ENCODE measurements at places on chromosomes 16 and 17.
A peak's percentile ranks its signal among the peaks of the same experiment; 100 is the strongest.

DNA sequence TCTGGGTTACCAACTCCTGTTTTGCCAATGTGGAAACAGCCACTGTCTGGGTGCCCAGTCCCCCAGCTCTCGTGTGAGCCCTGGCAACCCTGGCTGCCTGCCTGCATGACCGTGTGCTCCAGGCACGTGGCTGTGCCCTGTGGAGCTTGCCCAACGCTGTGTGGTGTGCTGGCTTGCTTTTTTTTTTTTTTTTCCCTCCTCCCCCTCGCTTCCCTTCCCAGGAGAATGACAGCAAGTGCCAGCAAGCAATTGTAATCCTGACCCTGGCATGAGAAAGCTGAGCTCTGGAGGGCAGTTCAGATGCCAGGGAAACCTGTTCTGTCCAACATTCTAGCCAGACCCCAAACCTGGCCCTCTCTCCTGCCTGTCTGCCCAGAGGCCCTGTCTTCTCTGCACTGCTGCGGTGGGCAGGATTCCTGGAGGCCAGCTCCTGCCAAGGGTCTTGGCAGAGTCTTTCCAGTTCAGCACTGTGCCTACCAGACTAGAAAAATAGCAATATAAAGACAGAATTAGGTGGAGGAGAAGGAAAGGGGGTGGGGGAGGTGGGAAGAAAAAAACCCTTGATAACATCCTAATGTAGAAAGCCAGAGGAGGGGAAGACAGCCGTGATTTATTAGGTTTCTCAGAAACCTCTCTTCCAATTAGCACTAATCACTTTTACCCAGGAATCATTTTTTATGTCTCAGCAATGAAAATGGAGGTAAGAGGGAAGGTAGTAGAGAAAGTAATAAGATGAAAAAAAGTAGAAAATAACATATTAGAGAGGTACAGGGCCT, 9.0 kb downstream of the HLF start:
- no peak for DNase-seq

DNA sequence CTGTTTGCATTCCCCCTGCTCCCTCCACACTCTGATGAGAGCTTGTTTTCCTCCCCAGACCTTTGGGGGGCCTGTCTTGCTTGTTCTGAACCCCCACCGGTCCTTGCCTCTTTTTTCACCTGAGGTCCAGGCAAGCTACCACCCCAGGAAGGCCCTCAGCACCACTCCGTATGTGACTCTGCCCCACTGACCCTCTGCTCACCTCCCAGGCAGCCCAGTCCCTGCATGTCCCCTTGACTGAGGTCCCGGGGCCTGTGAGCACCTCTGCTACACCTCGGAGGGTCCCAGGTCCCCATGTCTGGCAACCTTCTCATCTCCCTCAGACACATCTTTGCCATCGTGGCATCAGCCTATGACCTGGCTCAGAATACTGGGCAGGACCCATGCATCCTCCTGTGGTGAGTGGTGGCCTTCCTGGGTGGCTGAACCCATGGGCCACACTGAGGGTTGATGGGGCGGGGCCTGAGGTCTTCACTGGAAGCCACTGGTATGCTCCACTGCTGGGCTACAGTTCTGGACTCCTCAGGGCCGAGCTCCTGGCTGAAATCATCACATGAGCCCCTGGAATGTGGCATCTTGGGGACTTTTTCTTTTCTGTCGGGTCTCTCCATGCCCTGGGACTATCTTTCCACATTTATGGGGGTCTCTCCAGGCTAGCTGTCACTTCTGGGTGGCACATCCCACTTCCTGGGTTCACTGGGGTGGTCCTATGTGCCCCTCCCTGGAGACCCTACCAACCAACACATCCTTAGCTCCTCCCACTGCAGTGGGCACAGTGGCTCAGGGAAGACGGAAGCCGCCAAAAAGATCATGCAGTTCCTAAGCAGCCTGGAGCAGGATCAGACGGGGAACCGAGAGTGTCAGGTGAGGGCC, 3.5 kb downstream of the MYO15B start:
- DNase-seq, result no peak

GRCh38 chr17:39118674-39119419, 32.6 kb downstream of the PLXDC1 start:
- no peak for DNase-seq

DNA sequence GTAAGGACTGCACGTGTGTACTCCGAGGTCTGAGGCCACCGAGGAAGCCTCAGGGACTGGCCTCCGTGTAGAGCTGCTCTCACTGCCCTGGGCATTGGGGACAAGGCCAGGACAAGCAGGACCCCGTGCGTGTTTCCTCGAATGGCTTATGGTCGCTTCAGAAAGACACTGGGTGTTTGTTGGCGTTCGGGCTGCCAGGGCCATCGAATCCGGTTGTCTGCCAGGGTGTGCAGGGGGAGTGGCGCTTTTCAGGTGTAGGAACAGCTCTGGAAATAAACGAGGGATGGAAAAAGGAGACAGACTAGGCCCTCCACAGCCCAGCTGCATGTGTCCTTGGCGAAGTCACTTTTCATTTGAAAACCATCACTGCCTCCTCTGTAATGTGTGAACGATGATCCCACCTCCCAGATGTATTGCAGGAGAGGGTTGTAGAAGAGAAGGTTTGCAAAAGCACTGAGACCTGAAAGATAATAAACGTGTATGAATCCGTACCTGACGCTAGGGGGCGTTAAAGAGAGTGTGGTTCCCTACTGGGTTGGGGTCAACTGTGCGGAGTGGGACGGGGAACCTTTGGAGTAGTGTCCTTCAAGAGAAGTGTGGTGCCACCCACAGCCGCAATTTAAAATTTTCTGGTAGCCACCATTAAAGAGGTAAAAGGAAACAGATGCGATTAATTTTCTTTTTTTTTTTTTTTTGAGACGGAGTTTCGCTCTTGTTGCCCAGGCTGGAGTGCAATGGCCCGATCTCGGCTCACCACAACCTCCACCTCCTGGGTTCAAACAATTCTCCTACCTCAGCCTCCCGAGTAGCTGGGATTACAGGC, 2.1 kb upstream of the ZSCAN10 start:
- peak; percentile 75 for DNase-seq

GRCh38 chr17:80800481-80801391, 190.9 kb upstream of the CHMP6 start:
- DNase-seq, result no peak

- peak; percentile 33 for DNase-seq
Measured at GRCh38 chr16:12340151-12340733, 363.7 kb downstream of the SNX29 start.

DNA sequence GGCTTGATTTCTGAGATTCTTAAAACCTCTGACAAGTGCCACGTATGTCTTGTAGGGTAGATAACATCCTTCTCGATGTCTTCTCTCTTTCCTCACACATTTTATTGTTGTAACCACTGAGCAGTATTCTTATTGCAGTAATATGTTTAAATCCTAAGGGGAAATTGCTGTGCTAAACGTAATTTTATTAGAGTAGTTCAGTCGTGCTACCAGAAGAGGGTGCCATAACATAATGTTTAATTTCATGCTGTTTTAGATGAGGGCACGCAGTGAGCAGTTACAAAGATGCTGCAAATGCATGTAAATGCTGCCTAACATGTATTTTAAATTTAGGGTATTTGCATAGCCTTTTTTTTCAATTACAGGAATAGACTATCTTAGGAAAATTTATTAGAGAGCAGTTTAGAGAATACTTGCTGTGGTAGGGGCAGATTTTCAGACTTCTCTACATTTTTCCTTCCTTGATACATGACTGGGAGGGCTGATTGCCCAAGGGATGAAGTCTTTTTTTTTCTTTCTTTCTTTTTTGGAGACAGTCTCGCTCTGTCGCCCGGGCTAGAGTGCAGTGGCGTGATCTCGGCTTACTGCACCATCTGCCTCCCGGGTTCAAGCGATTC, 51.7 kb downstream of the GAN start:
- DNase-seq, result peak; percentile 54

- no peak for DNase-seq
Measured at GRCh38 chr16:68665501-68665900, 20.4 kb downstream of the CDH3 start.

DNA sequence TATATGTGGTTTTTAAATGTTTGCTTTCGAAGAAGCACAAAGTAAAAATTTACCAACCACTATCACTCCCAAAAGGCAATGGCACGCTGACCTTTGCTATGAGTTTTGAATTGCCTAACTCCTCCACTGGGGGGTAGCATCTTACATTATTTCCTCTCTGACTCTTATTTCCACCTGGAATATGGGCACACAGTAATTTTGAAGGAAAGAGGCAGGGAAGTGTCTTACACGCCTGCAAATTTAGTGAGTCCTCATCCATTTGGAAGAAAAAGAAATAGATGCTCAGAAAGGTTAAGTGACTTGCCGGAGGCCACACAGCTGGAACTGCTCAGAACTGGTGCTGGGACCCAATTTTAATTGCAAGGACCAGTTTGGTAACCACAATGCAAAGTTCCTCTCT, 29.9 kb upstream of the IRX6 start:
- DNase-seq, result no peak

DNA sequence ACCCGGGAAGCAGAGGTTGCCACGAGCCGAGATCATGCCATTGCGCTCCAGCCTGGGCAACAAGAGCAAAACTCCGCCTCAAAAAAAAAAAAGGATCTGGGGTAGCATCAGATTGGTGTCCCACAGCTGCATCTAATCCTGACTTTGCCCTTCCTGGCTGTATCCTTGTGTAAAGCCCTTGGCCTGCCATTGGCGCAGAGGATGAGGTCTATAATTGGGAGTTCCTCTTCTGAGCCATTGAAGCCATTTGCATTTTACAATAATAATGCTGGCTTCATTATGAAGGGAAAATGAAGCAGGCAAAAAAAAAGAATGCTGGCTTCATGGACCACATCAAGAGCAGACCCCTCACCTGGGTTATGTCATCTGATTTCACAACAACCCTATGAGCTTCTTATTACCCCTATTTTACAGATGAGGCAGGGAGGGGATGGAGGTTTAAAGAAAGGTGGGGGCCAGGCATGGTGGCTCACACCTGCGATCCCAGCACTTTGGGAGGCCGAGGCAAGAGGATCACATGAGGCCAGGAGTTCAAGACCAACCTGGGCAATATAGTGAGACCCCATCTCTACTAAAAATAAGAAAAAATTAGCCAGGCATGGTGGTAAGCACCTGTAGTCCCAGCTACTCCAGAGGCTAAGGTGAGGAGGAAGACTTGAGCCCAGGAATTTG, 1.2 kb upstream of the LITAFD start:
- no peak for DNase-seq

GRCh38 chr16:73558219-73558618, 510.3 kb upstream of the ZFHX3 start:
- no peak for DNase-seq

- no peak for DNase-seq
Measured at GRCh38 chr17:34651402-34651811, 72.0 kb downstream of the TMEM132E start.

GRCh38 chr17:18025241-18025944, 13.6 kb downstream of the ATPAF2 start:
- no peak for DNase-seq

- DNase-seq, result no peak
Measured at GRCh38 chr16:21239646-21240045, 6.1 kb downstream of the ANKS4B start.

DNA sequence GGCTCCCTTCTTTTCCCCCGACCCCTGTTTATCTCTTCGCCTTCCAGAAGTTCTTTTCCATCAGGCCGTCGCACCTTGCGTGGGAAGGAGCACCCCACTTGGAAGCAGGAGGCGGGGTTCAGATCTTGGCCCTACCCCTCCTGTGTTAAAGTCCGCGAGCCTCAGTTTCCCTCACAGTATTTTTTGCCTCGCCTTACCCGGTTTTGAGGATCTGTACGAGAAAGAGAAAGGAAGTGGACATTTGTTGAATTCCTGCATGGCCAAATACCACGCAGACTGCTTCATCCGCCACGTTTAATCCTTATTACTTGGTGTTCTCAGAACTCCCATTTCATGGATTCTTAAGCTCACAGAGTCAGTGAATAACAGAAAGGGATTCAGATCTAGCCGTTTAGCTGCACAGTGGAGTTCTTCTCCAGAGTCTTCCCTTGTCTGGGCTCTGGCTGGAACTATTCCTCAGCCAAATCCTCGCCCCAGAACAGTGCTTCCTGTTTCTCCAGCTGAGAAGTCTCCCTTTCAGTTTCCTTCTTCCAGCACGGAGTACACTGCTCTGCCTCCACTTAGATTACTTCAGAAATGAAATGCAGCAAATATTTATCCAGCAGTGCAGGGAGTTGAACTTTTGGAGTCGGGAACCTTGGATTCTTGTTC, 590 bp downstream of the TMEM219 start:
- no peak for DNase-seq

- DNase-seq, result no peak
Measured at GRCh38 chr16:50520451-50521245, 27.5 kb upstream of the NKD1 start.

DNA sequence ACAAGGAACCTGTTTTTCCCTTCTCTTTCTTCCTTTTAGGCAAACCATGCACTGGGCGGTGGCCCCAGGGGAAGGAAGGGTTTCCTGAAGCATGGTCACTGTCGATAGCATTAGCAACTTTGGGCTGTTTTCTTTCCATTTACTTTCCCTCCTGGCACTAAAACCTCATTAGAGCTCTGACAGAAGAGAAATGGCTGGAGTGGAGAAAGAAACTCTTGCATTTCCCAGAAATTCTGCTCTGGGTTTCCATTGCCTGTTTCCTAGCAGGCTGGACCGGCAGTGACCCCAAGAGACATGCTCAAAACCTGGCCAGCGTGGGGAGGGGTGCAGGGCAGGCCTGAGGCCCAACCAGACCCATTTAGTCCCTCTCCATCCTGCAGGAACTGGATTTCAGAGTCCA, 230.7 kb upstream of the CCL2 start:
- no peak for DNase-seq

DNA sequence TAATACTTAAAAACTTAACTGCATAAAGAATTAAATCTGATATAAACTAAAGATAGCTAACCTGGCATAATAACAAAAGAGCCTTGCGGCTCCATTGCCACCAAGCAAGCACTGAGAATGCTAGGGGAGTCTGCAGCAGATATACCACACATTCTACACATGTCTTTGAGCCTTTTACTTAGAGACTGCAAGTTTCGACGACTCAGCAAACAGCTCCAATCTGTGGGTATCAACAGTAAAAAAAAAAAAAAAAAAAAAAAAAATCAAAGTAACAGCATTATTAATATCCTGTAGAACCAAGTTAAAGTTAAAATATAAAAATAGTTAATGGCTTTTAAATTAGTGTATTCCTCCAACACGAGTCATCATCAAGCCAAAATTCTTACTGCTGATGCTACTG, 27.8 kb upstream of the INTS2 start:
- DNase-seq, result no peak

DNA sequence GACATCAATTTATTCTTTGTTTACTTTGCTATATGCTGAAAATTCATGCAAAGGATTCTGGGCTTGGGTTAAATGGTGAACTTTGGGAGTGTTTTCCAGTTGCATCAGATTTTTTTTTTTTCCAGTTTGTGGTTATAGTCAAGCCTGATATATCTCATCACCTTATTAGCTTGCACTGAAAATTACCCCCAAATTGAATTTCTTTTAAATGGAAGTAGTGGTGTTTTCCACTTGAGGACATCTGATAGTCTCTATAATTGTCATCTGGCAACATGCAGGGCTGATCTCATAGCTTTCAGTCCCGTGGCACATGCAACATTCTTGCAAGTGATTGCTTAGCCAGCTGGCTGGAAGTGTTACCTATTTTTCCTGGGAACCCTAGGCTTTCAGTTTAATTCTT, 4.7 kb upstream of the KRTAP3-1 start:
- DNase-seq, result no peak
